ENCODE measurements at places on chromosomes 1 and 21.

- DNase-seq, result no peak
These were observed 116.7 kb upstream of the F3 start for GRCh38 chr1:94658221-94658620.

DNA sequence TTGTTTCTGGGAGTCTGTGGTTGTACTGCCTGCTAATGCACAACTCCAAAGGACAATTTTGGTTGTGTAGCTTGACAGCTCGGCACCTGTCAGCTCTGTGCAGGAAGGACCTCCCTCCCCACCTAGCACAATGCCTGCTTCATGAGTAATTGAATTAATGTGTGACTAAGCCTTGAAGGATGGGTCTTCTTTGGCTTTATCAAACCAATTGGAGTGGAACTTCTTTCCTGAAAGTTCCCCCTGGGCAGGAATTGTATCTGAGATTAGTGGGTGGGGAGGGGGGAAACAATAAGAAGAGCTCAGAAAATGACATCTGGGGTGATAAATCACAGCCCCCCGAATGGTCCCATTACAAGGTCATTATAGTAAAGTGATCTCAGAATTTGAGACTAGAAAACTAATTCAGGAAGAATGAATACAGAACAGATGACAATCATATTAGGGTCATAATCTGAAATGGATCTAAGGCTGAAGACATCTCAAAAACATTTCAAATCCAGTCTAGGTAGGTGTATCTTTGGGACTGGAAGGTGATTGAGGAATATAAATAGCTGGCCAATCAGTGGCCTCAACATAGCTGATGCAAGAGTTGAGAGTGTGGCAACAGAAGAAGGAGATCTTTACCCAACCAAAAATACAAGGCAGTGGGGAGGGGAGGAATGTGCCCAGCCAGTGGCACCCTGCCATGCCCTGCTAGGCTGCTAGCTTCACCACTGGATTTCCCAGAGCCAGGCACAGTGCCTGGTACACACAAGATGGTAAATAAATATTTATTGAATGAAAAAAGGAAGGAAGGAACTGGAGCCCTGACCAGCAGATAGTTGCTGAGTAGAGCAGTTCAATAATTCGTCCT is 10.1 kb upstream of the SESN2 start:
- no peak for DNase-seq

GRCh38 chr1:6971699-6972098 is 186.4 kb downstream of the CAMTA1 start:
- no peak for DNase-seq

GRCh38 chr1:67711855-67712212 is 26.8 kb downstream of the GADD45A start:
- DNase-seq, result no peak

GRCh38 chr1:10586125-10586524 is 111.4 kb downstream of the PEX14 start:
- DNase-seq, result no peak

- DNase-seq, result no peak
These were observed 120.5 kb downstream of the LTN1 start for GRCh38 chr21:28872218-28872617.

All from iPS DF 6.9 (cell line).